Fibroblast of gingiva (primary cell): ENCODE measurements at places on chromosomes 7 and 10.
A peak's percentile ranks its signal among the peaks of the same experiment; 100 is the strongest.

DNA sequence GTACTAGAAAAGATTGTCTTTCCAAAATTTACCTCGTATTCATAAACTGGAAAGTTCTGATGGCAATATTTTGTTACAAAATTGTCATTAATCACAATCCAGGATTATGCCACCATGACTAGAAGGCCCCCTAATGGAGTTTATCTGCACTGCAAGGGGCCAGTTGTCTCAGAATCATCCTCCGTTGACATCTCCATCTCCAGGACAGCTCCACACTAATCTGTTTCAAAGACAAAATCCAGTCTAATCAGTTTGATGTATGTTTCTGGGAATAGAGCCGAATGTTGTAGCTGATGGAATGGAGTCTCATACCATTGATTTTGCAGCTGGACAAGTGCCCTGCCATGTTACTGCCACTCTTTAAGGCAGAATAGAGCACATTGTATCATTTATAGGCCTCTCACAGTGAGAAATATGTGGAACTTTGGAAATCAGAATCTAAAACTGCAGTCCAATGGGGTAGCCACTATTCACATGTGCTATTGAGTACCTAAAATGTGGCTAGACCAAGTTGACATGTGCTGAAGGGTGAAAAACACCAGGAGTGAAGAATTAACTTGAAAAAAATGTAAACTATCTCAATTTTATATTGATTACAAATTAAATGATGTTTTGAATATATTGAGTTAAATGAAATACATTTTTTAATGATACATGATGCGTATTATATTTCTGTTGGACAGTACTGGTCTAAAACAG, 38.3 kb upstream of the TOMM7 start:
- peak; percentile 53 for DNase-seq

- DNase-seq, result no peak
Observed at GRCh38 chr10:46048152-46048551, 2.1 kb upstream of the MSMB start.

DNA sequence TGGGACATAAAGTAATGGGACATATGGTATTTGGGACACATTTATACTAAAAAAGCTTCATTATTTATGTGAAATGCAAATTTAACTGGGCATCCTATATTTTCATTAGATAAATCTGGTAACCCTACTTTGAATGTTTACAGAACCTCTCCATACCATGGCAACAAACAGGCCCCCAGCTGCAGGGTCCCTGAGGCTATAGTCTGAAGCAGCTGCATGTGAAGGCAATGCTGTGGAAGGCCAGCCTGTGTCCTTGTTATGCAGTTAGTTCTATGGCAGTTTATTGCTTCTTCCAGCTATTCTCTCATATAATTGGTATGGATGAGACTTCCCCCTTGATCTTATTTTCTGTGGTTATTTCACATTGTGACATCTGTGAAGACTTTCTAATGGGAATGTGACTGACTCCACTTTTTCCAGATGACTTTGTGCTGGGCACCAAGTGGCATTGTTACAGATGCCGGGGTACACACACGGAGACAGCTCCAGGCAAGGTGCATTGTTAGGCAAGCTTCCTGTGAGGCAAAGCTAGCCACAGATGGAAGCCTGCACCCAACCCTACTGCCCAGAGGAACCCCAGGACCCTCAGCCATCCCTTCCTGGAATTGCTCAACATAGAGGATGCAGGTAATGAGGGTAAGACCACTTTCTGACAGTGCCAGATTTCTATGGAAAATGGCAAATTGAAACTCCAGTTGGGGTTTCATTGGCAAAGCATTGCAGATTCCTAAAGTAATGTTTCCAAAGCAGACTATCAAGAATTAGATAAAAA, 49.5 kb upstream of the ADAM12 start:
- no peak for DNase-seq

DNA sequence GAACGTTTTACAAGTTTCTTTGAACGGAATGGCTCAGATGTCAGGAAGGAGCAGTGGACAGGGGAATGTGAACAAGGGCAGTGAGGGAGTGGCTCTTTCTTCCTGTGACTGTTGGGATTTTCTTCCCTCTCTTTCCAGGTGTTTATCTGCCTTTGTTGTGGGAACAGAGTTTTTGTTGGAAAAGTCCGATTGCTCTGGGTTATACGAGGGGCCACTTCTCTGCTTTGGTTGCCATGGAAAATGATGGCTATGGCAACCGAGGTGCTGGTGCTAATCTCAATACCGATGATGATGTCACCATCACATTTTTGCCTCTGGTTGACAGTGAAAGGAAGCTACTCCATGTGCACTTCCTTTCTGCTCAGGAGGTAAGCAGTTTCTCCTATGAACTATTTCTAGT, 41.4 kb downstream of the ZRANB1 start:
- DNase-seq, result no peak

- no peak for DNase-seq
Observed at GRCh38 chr10:101935431-101935830, 91.8 kb upstream of the KCNIP2 start.

DNA sequence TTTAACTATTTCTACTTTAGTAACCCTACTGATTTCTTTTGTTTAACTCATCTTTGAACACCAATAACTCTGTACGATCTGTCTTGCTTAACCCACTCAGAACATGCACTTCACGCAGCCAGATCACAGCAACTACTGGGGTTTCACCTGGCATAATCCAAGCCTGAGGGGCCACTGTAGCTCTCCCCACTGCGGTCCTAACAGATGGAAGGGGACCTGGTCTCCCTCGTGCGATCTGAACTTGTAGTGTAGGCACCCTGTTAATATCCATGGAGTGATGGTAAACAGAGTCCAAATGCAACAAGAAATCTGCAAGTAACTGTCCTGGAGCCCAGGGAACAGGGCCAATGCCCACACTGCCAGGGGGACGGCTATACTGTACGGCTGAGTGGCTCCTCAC, 45.5 kb downstream of the INSIG1 start:
- DNase-seq, result no peak

GRCh38 chr10:78296785-78297184, 263.1 kb downstream of the RPS24 start:
- no peak for DNase-seq

GRCh38 chr10:44961230-44961571, 1.6 kb downstream of the RASSF4 start:
- DNase-seq, result no peak

DNA sequence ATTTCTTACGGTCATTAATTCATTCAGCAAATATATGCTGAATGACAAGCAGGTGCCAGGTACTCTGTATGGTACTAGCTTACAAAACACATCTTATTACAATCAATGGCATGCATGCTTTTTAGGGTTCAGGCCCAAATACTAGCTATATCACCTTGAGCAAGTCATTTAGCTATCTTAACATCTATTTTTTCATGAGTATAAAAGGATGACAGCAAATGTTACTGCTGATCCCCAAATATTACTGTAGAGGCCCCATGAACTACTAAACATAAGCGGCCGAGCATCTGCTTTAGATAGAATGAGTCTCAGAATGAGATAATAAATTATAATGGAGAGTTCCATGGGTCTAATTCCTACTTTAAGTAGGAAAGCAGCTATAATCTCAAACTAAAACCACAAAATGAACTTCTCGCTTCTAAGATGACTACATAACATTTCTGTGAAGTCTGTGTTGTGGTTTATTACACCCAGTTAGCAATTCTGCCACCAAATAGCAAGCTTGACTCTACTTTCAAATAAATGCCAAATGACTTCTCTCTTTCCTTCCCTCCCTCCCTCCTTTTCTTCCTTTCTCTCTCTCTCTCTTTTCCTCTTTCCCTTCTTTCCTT, 113.7 kb upstream of the LRRN3 start:
- DNase-seq, result no peak

DNA sequence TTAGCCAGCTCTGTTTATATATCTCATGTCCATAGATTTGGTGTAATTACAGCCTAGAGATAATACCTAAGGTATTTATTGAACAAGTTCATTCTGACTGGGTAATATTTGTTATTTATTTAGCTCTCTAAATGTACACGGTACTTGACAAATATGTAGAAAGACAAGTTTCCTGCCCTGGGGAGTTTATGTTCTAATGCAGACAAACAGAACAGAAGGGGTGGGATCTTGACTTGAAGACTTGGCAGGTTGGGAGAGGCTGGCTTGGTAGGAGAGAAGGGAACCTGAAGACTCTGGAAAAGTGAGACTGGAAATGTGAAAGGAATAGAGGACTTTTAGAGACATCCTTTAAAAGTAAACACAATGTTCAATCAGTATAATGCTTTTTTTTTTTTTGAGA, 97.7 kb upstream of the CDK6 start:
- no peak for DNase-seq
